Regular cardiac myocyte (primary cell): ENCODE measurements at places on chromosomes 11 and 22. TPM values are rescaled to one million over a fixed set of nuclear protein-coding genes. Genes with fewer than 3 reads are reported as not detected.

The MRGPRF gene
- 9.4 and 10.1 TPM in 2 replicates for total RNA-seq

The PNPLA3 gene
- total RNA-seq: 4.8 and 6.2 TPM in 2 replicates

The LGR4 gene
- 27.6 and 44.0 TPM in 2 replicates for total RNA-seq

The OR51E1 gene
- total RNA-seq: not detected in 2 replicates

The CHRNA10 gene
- total RNA-seq: 0.56 and 0.96 TPM in 2 replicates

The SUSD2 gene
- total RNA-seq: 7.9 and 20.9 TPM in 2 replicates

The THY1 gene
- 3.3 and 9.6 TPM in 2 replicates for total RNA-seq

The ACCS gene
- 1.9 and 7.9 TPM in 2 replicates for total RNA-seq

The GATD1 gene
- total RNA-seq: 17.1 and 23.1 TPM in 2 replicates

The DSCAML1 gene
- total RNA-seq: under 0.01 TPM in 1 of 2 replicates, not detected in the other

The RFPL1 gene
- total RNA-seq: not detected in 2 replicates

The OR56A4 gene
- not detected in 2 replicates for total RNA-seq
